Chondrocyte (in vitro differentiated cells): ENCODE measurements at places on chromosomes 7 and 10.

DNA sequence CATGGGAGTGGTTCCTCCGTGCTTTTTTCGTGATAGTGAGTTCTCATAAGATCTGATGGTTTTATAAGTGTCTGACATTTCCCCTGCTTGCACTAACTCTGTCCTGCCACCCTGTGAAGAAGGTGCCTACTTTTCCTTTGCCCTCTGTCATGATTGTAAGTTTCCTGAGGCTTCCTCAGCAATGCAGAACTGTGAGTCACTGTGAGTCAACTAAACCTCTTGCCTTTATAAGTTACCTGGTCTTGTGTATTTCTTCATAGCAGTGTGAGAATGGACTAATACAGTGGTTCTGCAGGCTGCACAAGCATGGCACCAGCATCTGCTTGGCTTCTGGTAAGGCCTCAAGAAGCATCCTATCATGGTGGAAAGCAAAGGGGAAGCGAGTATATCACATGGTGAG is 1144.6 kb downstream of the SORCS3 start:
- DNase-seq = no peak

- no peak for DNase-seq
Measured at GRCh38 chr10:131075218-131075770, 236.2 kb downstream of the TCERG1L start.

DNA sequence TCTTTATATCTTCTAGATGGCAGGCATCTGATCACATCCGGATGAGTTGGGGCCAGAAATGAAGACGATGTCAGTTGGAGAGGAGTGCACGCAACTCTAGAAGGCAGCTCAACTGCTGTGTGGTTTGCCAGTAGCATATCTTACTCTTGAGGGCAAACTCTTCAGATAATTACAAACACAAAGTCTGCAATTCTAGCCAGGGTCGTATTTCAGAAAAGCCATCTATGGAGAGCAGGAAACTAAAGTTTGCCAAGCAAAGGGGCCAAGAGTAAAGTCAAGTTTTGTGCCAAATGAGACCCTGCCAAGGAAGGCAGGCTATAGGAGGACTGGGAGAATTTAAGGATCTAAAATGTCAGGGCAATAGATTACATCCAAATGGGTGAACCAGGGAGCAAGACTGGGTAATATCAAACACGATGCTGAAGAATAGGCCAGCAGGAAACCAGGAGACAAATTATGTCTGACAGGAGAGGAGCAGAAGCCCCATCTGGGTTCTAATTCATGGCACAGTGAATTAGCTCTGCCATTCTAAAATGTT is 312.5 kb upstream of the SEMA3C start:
- DNase-seq = no peak

DNA sequence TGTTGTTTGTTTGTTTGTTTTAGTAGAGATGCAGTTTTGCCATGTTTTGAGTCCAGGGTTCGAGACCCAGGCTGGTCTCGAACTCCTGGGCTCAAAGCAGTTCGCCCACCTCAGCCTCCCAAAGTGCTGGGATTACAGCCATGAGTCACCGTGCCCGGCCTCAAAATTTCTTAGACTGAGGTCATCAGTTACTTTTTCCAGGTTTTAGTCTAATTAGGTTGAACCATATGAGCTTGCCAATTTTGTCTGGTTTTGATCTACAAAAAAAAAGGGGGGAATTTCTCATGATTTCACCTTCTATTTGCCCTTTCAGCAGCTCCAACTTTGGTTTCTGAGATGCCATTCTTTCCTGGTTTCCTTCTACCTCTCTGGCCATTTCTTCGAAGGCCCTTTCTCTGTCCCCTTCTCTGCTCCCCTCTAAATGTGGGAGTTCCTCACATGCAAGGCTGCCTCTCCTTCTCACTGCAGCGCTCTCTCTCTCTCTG is 5.5 kb downstream of the CUEDC2 start:
- no peak for DNase-seq

GRCh38 chr10:91559169-91559568 is 73.7 kb downstream of the PPP1R3C start:
- no peak for DNase-seq

GRCh38 chr10:58265249-58265648 is 2.4 kb downstream of the IPMK start:
- DNase-seq = no peak
